MCF 10A (cell line): ENCODE measurements at places on chromosomes 4 and X.
A peak's percentile ranks its signal among the peaks of the same experiment; 100 is the strongest.

GRCh38 chr4:185797596-185798338 lies 14.2 kb downstream of the SORBS2 start:
- no peak for DNase-seq

GRCh38 chr4:174225349-174226049 lies 58.0 kb downstream of the FBXO8 start:
- DNase-seq = no peak

GRCh38 chr4:131531087-131531486 lies 1618.0 kb upstream of the PCDH10 start:
- DNase-seq = no peak

GRCh38 chr4:1049591-1049905 lies 38.1 kb downstream of the FGFRL1 start:
- no peak for DNase-seq

GRCh38 chr4:54929459-54929858 lies 195.9 kb downstream of the KDR start:
- DNase-seq = no peak

GRCh38 chrX:16771483-16772398 lies 14.5 kb upstream of the TXLNG start:
- peak; percentile 82 for DNase-seq

DNA sequence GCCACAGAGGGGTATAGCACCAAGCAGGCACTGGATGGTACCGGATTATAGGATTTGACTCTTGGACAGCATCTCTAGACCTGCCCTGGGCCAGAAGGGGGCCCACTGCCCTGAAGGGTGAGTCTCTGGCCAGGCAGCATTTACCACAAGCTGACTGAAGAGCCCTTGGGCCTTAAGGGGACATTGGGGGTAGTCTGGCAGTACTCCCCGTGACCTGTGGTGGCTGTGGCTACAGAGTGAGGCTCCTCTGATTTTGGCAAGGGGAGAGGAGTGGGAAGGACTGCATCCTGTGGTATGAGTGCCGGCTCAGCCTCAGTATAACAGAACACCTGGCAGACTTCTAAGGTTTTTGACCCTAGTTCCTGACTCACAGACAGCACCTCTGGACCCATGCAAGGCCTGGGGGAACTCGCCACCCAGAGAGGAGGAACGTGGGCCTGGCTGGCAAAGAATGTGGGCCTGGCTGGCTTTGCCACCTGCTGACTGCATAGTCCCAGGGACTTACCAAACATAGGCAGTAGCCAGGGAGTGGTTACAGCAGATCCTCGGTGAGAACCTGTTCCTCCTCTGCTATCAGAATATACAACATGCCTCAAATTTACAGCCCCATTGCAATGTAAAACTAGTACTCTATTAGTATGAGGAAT lies 48.1 kb downstream of the ABCB7 start:
- no peak for DNase-seq

DNA sequence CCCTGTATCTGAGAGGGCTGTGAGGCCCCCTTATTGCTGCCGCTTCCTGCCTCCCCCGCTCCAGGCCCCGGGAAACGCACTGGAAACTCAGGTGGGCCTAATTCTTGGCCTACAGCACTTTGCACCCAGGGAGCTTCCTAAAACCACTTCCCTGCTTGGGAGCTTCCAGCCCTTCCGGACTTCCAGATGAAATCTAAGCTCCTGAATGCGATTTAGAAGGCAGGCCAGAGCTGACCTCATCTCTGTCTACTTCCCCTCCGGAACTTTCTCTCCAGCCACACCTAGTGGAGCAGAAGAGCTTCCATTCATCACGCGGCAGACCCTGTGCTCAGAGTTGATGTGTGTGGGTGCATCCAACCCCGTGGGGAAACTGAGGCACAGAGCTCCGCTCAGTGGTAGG lies 84.2 kb downstream of the SORCS2 start:
- DNase-seq = no peak

DNA sequence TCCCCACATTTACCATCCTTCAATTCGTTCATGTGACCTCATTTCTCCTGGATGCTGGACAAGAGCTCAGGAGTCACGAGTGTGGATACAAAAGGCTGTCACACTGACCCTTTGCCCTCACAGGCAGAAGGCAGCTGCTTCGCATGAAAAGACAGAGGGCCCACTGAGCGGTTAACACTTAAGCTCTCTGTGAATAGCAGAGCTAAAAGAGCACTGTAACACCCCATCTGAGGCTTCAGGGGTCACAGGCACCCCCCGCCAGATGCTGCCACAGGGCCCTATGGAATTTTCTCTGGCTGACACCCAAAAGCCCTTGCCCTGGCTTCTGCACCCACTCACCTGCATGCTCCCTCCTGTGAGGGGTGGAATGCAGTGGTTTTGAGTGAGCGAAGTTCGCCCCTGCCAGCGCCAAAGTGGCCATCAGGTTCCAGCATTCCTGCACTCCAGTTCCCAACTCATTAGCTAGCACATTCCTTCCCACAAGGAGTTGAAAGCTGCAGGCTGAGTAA lies 360.9 kb downstream of the PPP3CA start:
- DNase-seq = no peak

DNA sequence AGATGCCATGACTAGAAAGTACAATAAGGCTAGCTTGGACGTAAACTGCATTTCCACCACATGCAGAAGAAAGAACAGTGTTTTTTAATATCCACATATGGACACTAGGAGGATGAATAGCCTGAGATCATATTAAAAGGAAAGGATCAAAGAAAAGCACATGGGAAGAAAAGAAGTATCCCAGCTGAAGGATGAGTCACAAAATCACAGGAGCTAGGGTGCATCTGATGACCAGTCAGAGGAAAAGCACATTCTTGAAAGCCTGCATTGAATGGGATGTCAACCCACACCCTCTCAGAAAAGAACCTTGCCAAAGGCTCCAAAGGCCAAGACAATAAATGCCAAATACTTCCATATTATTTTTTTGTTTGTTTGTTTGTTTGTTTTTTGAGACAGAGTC lies 56.8 kb upstream of the PRDX4 start:
- no peak for DNase-seq

DNA sequence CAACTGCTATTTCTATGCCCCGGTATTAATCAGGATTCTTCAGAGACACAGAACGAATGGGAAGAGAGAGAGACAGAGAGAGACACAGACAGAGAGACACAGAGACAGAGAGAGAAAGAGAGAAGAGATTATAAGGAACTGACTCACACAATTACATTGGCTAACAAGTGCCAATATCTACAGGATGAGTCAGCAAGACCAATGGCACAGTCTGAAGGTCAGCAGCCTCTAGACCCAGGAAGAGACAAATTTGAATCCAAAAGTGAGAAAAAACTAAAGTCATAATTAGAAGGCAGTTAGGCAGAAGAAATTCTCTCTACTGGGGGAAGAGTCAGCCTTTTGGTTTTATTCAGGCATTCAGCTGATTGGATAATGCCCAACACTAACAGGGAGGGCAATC lies 187.3 kb downstream of the MAB21L2 start:
- DNase-seq = peak; percentile 82

GRCh38 chrX:149495573-149496071 lies 9.5 kb downstream of the IDS start:
- peak; percentile 85 for DNase-seq

- no peak for DNase-seq
Measured at GRCh38 chr4:1608196-1608820, 75.8 kb downstream of the FAM53A start.

- DNase-seq = no peak
Measured at GRCh38 chrX:74259885-74260491, 44.0 kb upstream of the ZCCHC13 start.

DNA sequence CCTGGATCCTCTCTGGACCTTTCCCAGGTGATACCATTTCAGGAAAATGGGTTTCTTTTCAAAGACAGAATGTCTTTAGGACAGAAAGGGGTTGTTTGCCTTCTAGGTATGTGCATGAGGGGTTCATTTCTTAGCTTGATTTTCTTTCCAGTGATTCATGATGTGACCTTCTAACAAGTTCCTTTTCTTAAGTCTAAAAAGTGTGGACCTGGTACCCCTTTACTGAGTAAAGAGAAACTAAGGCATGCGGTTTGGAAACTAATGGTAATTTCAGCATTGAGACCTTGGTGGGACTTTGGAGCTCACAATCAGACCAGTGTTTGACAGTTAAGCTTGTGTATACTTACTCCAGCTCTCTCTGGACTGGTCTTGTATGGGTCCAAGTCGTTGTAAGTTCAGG lies 8.7 kb downstream of the ENOPH1 start:
- no peak for DNase-seq

DNA sequence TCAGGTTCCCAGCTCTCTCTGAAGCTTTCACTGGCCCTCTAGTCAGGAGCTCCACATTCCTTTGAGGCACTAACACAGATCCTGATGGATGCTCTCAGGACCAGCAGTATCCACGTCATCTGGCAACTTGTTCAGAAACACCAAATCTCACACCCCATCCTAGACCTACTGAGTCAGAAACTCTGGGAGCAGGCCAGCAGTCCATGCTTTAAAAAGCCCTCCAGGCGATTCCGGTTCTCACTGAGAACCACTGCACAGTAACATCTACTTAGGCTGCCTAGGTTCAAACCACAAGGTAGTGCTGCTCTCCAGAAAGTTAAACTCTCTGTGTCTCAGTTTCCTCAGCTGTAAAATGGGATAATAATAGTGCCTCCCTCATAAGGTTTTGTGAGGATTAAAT lies 55.3 kb downstream of the CCDC158 start:
- DNase-seq = peak; percentile 74

GRCh38 chrX:47030339-47030738 lies 47.9 kb upstream of the RGN start:
- DNase-seq = peak; percentile 77

DNA sequence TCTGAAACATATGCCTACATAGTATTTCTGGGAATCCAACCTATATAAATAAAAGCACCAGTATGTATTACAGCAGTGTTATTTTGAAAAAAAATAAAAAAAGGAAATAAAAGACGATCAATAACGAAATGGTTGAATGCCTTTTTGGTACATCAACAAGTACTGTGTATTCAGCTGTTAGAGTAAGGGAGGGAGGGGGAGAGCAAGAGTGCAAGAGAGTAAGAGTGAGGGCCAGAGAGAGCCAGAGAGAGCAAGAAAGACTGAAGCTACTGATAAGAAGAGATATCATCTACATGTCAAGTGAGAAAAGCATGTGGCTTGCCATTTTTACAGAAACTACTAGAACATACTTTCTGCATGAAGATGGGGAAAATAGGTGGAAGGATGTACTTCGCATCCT lies 1.8 kb downstream of the SPIN4 start:
- peak; percentile 13 for DNase-seq

DNA sequence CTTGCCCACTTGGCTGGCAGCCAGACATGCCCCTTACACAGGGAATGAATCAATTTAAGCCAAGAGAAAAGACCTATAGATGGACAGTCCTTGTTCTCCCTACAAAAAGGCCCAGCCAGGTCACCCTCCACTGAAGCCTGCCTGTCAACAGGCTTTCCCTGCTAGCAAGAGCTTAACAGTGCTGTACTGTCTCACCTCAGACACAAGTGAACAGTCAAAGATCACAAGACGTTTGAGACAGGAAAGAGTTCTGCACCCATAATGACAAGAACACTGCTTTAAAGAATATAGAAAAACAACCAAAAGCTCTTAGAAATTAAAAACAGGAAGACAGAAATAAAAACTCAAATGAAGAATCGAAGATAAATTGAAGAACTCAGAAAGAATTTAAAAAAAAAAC lies 4.6 kb downstream of the RNF175 start:
- no peak for DNase-seq

DNA sequence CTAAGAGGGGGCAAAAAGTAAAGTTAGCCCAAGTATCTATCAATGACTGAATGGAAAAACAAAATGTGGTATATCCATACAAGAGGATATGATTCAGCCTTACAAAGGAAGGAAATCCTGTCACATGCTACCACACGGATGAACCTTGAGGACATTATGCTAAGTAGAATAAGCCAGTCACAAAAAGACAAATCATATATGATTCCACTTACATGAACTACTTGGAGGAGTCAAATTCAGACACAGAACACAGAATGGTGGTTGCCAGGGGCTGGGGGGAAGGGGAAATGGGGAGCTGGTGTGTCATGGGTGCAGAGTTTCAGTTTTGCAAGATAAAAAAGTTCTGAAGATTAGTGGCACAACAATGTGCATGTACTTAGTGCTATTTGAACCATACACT lies 101.8 kb downstream of the SH3KBP1 start:
- DNase-seq = no peak

DNA sequence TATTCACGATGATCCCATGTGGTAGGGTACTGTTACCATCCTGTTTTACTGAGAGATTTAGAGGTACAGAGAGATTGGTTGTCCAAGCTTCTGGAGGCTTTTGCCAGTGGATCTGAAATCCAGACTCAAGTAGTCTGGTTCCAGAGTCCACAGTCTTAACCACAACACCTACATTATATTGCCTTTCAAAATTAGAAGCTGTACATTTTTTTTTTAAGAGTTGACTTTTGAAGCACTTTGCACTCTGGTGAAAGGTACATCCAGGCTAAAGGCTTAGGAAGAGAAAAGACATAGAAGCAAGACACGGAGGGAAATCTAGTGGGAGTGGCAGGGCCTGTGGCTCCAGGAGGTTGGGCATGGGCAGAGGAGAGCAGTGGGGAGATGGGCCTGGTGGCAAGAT lies 122.1 kb downstream of the AFF1 start:
- no peak for DNase-seq

DNA sequence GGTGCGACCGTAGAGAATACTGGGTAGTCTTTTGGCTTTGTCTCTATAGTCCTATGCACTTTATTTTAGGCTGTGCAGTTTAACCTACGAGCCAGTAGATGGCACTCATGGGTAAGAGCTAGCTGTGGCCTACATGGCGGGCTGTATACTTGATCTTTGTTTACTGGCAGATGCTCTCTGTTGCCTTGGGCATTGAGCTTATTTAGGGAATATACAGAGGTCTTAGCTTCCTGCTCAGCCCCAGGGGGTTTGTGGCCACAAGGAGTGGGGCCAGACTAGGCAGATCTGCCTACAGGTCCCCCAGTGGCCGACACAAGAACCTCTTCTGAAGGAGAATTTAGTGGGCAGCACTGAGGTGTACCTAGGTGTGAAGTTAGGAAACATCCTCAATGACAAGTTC lies 227.6 kb upstream of the HDX start:
- DNase-seq = peak; percentile 43

DNA sequence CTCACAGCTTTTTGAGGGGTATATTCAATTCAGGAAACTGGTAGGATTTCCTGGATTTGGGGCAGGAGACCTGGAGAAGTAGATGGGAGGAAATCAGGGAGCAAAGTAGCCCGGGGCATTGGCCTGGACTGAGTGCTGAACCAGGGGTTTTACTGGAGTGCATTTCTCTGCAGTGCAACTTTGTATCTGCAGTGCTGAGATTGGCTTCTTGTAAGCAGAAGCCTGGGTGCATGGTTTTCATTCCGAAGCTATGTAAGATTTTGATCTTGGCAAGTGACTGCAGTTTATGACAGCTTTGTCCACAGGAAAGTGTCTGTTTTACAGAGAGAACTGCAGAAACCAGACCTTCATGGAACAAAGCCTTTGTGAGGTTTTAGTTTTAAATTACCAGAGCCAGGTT lies 158.3 kb downstream of the SPCS3 start:
- DNase-seq = no peak

GRCh38 chr4:3367866-3368265 lies 73.9 kb upstream of the HGFAC start:
- DNase-seq = no peak

DNA sequence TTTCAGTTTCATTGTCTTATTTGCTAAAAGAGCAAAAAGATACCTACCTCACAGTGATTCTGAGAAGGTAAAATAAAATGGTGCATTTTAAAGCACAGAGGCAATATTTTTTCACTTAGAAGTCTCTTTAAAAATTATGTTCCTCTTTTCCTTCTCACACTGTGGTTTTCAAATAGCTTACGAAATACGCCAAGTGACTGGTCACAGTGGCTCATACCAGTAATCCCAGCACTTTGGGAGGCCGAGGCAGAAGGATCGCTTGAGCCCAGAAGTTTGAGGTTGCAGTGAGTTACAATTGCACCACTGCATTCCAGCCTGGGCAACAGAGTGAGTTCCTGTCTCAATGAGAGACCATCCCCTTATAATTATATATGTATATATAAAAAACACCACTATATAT lies 372.6 kb downstream of the FBXO8 start:
- no peak for DNase-seq
